ENCODE measurements at places on chromosomes 2 and 18.

DNA sequence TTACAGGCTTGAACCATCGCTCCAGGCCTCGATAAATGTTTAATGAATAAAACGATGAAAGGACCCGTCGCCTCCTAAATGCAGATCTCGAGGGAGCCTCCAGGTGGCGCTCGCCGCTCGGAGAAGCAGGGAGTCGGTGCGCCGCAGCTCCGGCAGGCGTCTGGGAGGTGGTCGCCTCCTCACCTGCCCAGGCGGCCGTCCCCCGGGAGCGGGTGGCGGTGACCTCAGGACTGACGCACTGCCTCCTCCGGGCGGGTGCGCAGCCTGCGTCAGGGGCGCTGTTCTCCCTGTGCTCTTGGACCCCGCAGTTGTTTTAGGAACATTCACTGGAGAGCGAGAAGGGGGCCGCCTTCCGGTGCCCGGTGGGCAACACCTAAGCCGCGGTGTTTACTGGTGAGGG is 38.6 kb upstream of the POLE4 start:
- peak; percentile 86 for DNase-seq

DNA sequence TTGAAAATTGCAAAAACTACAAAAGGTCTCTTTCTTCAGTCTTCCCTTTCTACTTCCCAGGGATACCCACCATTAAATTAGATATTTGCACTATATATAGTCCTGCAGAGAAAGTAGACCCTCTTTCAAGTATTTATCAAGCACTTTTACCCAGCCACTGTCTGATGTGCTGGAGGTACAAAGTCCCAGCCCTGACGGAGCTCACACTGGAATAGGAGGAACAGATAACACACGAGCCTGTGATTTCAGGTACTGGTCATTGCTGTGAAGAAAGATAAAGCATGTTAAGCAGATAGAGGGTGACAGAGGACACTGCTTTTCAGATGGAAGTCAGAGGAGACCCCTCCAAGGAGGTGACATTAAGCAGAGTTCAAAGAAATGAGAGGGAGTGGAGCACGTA is 19.6 kb downstream of the SEC11C start:
- DNase-seq, result no peak

DNA sequence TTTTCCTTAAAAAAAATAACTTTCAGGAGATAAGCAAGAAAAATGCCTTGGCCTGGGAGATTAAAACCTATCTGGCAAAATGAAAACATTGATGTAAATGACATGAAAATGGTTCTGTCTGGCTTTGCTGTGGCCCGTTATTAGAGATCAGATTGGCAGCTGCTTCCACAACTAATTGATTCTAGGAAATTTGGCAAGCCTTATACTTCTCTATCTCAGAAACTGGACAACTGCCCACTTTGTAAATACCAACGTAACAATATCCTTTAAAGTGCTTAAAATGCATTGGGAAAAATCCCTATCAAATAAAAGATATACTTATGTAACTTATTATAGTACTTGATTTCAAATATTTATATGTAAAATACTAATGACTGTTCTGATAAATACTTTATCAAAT is 14.2 kb upstream of the SKA1 start:
- no peak for DNase-seq

DNA sequence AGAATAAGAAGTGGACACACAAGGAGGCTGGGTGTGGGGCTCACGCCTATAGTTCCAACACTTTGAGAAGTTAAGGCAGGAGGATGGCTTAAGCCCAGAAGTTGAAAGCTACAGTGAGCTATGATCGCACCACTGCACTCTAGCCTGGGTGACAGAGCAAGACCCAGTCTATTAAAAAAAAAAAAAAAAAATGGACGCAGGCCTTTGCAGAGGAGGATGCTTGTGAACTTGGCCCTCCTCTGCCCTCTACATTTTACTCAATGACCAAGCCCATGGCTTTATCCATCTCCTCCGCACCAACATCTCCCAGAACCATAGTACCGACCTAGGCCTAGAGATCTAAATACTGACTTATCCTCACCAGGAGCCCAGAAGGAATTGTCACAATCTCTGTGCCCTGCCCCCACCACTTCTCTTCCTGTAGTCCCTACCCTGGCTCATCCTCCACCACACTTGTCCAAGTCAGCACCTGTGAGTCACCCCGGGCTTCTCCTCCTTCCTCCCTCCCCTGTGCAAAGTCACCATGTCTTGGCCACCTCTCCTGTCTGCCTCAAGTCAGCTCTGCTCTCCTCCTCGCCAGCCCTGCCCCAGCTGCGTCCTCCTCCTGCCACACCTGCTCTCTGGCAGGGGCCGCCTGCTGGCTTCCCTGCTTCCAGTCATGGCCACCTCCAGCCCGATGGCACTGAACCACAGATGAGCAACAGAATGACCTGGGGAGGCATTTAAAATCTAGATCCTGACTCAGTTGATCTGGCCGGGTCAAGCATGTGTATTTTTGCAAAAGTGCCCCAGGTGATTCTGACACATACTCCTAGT is 35.8 kb upstream of the ASPRV1 start:
- DNase-seq, result no peak

- DNase-seq, result peak; percentile 27
Measured at GRCh38 chr18:49898421-49898820, 85.1 kb upstream of the ACAA2 start.

DNA sequence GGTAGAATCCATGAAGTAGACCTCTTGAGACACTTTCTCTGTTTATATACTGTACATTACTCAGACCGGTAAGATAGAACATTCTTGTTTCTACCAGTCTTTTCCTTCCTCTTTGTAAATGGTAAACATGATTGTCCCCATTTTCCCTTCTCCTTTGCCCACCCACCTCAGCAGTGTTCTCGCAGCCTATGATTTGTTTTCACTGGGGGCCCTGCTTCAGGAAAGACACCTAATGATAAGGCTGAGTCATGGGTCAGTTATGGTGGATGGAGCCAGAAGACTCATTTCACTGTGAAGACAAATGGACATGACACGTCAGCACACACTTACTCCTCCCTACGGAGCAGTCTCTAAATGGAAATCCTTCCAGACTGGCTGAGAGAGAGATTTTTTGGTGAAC is 23.7 kb downstream of the CENPO start:
- no peak for DNase-seq

- DNase-seq, result no peak
Measured at GRCh38 chr2:85854166-85854509, 34.7 kb downstream of the ST3GAL5 start.

DNA sequence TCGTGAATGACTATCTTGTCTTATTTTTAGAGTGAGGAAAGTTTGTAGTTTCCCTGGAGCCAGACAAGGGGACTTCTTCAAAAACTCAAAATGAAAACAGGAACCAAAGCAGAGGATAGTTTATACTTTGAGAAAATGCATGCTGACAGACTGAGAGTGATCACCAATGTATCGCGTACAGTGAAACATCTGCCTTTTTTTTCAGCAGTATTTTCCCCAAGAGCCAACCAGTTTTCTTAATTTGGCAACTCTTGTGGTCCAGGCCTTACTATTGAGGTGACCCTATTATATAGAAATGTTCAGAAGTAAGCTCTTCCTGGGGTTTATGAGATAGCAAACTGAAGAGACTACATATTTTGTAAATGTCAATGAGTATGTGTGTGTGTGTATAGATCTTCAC is 153.7 kb upstream of the VRK2 start:
- DNase-seq, result no peak

Measured in HEK293T (cell line).